Uterine smooth muscle cell (primary cell): ENCODE measurements at places on chromosomes 7 and 10. TPM values are rescaled to one million over a fixed set of nuclear protein-coding genes. Genes with fewer than 3 reads are reported as not detected.

The SFTPA1 gene
- total RNA-seq: under 0.01 TPM in 1 of 2 replicates, not detected in the other

The PAX4 gene
- total RNA-seq: not detected in 2 replicates

The HKDC1 gene
- 1.3 and 10.6 TPM in 2 replicates for total RNA-seq

The RP9 gene
- 12.7 and 24.5 TPM in 2 replicates for total RNA-seq
